ENCODE measurements at places on chromosomes 3 and 15.

- DNase-seq: no peak
Observed at GRCh38 chr3:37489355-37489754, 315.0 kb upstream of the LRRFIP2 start.

DNA sequence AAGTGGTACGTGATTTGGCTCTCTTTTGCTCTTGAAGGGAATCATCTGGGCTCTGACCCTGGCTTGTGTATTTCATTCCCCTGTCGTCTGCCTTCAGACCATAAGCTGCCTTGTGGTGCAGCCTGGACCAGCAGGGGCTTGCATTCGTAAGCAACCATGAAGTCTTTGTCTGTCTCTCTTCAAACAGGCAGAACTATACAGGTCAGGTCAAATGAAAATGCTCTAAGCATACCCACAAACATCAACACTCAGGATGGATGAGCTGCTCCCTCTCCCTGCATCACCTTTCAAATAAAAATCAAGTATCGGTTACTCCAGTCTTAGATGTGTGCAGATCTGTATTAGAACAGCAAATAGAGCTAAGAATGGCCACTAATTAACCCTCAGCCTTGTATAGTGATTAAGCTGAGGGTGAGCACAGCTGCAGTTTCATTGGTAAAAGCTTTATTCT, 268.6 kb upstream of the UBE2E1 start:
- no peak for DNase-seq

DNA sequence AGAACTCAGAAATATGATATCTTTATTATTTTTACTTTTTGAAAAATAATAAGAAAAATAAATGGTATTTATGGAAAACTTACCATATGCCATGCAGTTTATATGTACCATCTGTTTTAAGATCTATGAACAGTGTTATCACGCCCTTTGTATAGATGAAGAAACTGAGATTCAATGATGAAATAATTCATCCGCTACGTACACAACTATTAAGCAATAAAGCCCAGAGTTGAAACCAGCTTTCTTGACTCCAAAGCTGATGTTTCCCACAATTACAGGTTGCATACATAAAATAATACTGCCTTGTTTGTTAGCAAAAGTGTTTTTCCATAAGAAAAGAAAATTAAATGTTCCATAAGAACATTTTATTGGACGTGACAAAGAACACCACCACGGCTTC, 67.2 kb upstream of the BCL6 start:
- no peak for DNase-seq

GRCh38 chr3:67610458-67610857, 44.0 kb downstream of the SUCLG2 start:
- DNase-seq: peak; percentile 7

- DNase-seq: no peak
Observed at GRCh38 chr3:133572158-133573053, 1.1 kb upstream of the CDV3 start.

- no peak for DNase-seq
Observed at GRCh38 chr3:20074226-20075063, 34.2 kb downstream of the KAT2B start.

GRCh38 chr3:61664105-61664482, 102.7 kb downstream of the PTPRG start:
- DNase-seq: no peak

- peak; percentile 56 for DNase-seq
Observed at GRCh38 chr3:106824856-106825255, 552.4 kb upstream of the CCDC54 start.

- no peak for DNase-seq
Observed at GRCh38 chr15:41512940-41513505, 604 bp downstream of the LTK start.

GRCh38 chr3:96760956-96761355, 53.4 kb upstream of the EPHA6 start:
- no peak for DNase-seq

GRCh38 chr15:38626443-38627050, 61.9 kb upstream of the RASGRP1 start:
- DNase-seq: no peak

DNA sequence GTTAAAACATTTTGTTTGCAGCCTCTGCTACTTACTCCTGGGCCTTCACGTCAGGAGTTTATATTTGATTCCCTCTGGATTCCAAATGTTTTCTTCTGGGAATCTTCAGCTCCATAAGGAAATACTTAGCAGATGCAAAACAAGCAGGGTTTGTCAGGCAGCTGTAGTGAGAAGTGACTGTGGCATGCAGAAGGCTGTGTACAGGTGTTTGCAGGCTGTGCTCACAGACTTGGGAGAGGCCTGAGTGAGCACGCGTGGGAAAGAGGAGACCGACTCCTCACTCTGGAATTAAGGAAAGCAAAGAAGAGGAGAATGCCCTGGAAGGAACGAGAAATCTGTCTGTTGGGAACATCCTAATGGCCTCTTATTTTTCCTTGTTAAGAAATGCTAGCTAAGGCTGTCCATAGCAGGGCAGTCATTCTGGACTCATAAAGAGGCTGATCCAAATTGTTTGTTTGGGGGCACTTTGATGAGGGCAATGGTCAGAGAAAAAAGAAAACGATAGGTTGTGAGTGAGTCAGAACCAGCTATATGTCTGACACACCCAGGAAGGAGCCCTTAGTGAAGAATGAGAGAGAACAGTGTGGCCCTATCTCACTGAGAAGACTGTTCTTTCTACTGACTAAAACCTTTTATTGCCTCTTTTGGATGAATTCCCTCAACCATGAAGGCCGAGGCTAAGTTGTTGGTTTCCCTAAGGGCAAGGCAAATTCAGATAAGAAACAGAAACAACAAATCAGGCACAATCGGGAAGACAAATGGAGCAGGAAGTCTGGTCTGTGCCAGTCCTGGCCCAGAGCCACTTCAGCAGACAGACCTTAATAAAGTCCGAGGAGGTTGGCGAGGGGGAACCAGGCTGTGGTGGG, 82.6 kb downstream of the TGFBR2 start:
- peak; percentile 60 for DNase-seq

GRCh38 chr3:127736801-127737539, 64.2 kb downstream of the ABTB1 start:
- no peak for DNase-seq

DNA sequence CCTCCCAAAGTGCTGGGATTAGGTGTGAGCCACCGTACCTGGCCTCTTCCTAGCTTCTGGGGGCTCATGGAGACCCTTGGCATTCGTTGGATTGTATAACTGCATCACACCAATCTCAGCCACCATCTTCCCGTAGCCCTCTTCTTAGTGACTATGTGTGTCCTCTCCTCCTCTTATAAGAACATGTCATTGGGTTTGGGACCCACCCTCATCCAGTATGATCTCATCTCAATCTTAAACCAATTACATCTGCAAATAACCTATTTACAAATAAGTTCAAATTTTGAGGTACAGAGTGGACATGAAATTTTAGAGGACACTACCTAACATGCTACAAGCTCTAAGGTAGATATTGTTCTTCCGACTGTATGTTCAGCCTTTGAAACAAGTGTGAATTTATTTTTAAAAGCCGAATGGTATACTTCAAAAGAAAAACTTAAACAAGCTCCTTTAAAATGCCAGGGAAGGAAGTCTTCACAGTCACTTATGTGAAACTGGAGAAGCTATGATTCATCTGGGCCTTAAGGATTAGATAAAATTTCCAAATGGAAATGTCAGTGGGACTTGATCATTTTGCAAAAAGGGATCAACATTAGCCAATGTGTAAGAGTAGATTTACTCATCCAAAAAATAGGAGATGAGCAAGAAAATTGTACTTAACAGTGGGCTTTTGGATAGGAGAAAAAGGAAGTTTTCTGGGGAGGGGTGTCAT, 225.7 kb downstream of the MEX3B start:
- no peak for DNase-seq

DNA sequence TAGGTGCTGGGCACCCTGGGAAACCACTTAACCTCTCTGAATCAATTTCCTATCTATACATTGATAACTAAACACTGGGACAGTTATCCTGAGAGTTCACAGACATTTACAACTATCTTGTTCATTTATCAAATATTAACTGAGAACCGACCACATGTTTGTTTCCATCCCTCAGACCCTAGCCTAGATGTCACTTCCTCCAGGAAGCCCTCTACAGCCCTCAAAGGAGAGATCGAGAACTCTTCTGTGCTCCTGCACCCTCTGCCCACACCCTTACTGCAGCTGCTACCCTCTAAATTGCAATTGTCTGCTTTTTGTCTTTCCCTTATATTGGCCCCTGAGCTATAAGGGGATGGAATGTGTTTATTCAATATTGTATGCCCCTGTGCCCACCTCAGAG, 46.1 kb downstream of the SRGAP3 start:
- no peak for DNase-seq

- no peak for DNase-seq
Observed at GRCh38 chr3:188084752-188085583, 69.0 kb upstream of the LPP start.

GRCh38 chr3:67686069-67686468, 31.7 kb upstream of the SUCLG2 start:
- no peak for DNase-seq

GRCh38 chr3:120443626-120444123, 7.1 kb downstream of the FSTL1 start:
- no peak for DNase-seq

DNA sequence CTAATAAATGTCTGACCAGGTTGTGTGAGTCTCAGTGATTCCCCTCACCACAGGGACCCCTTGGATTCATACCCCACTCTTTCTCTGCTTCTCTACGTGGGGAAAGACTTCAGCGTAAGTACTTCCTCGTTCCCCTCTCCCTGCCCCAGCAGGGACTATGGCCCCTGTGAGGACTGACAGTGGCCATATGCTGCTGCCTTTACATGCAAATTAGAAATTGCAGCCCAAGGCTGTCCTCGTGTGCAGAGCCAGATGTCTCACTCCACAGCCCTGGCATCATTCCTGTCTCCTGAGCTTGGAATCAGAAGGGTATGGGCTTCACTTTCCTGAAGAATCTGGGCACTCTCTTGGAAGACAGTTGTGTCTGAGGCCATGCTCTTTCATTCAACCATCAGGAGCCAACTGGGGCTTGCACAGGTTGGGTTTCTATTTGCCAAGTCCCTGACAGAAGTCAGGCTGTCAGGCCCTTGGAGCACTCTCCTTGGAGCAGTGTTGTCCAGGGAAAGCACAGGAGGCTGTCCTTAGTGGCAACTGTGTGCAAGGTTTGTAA, 30.5 kb upstream of the IQCF2 start:
- DNase-seq: no peak

- peak; percentile 25 for DNase-seq
Observed at GRCh38 chr3:192819001-192819569, 91.7 kb upstream of the FGF12 start.

DNA sequence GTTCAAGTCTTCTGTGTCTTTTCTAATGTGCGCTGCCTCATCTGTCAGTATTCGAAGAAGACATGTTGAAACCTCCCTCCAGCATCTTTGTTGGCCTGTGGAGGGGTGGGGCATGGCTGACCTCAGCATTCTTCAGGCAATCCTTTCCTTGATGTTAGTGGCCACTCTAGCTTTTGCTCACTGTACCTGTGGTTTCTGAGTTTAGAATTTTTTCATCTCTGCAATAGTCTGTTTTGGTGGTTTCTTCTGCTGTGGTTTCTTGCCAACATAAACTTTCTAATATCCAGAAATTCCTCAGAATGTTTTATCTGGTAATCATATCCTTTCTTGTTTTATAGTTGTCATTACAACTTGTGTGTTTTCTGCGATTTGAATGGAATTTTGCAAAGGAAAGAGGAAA, 251.3 kb upstream of the NR2E3 start:
- no peak for DNase-seq

- DNase-seq: no peak
Observed at GRCh38 chr3:46864061-46864881, 1.0 kb upstream of the MYL3 start.

GRCh38 chr15:82742134-82742533, 32.5 kb upstream of the AP3B2 start:
- no peak for DNase-seq

DNA sequence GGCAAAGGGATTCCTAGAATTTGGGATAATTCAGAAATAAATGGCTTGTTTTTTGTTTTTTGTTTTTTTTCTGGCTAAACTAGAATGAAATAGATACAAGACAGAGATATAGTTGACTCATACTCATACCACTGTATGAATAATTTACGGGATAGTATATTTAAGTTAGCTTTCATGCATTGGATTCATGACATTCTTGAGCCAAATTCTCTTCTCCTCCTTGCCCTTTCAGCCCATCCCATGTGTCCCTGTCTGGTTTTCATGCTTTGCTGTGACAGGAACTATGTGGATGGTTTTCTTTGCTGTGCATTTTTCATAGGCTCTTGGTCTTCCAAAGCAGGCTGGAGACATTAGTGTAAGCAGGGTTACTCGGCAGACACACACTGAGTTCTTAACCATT, 66.6 kb upstream of the UMPS start:
- DNase-seq: no peak

DNA sequence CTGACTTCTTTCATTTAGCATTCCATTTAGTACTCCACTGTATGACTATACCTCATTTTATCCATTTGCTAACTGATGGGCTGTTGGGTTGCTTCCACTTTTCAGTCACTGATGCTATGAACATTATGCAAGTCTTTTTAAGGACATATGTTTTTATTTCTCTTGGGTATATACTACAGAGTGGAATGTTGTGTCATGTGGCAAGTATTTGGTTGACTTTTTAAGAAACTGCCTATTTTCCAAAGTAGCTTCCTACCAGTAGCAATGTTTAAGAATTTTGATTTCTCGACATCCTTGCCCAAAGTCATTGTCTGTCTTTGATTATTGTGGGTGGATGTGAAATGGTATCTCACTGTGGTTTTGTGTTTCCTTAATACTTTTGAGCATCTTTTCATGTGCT, 110.1 kb upstream of the TPM1 start:
- no peak for DNase-seq

DNA sequence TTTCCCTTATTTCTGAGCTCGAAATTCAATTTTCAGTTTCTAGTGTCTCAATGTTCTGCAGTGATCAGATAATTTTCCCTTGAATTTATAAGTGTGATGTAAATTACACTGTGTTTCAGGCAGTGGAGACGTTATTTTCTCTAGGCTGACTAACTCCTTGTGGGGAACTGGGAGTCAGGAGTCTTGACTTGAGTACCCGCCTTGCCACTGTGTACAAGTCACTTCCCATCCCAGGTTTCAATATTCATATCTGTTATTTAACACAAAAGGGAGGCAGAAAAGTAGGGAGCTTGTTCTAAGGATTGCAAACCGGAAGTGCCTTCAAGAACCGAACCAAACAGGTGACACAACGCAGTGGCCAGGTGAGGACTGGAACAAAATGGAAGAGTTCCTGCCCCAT, 196.5 kb downstream of the MEX3B start:
- no peak for DNase-seq

DNA sequence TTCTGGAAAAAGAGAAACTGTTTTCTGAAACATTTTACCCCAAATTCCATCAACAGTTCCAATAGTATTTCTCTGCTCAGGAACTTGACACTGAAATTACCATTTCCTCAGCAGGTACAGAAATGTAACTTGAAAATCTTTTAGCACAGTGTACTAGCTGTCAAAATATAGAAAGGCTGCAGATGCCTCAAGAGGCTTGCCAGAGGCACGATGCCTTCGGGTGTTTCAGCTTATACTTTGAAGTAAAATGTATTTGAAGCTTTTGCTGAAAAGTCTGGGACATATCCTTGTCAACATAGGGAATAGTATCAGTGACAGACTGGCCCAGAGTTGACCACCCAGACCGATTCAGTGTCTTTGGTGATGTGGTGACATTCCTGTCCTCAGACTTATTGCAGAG, 154.4 kb upstream of the CHRM5 start:
- no peak for DNase-seq

All from HT-29 (cell line).